Left colon (tissue), 2 donors: ENCODE measurements at places on chromosomes 5 and 9.

DNA sequence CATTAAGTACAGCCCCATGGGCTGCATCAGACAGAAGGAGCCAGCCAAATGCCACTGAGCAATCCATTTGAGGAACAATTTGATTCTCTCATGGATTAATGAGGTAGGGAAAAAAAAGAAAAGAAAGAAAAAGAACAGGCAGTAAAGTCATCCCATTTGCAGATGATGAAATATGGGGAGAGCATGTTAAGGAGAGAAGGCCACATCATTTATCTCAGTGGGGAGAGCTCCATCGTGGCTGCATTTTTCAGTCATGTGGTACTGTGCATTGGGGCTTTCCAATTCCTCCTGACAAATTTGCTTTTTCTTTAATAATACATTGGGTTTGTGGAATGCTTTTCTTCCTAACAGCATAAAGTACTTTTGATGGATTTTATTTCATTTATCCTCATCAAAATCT, 375.2 kb upstream of the TLE4 start:
- DNase-seq, result no peak

DNA sequence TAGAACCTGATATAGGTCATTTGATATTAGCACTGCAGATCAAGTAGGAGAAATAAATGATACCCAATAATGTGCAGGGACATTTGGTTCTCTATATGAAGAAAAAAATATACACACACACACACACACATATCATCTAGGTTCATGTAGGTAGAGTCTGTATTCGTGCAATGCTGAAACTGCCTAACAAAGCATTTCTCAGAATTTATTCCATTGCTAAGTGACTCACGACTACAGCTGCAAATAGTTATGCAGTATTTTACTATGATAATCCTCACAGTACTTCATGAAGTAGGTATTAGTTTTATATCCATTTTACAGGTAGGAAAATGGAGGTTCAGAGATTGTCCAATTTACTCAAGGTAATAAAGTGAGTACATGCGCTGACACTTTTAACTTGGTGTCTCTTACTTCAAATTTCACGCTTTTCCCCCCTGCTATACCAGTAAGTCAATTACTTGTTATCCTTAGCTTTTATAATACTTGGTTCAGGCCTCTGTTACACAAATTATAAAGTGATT, 2.4 kb downstream of the GIN1 start:
- DNase-seq, result no peak

- no peak for DNase-seq
These were observed 77.7 kb upstream of the TUSC1 start for GRCh38 chr9:25755951-25756350.

GRCh38 chr9:4550777-4551484, 60.7 kb downstream of the SLC1A1 start:
- no peak for DNase-seq

- no peak for DNase-seq
These were observed 141.5 kb downstream of the TSSK1B start for GRCh38 chr5:113293068-113293974.

DNA sequence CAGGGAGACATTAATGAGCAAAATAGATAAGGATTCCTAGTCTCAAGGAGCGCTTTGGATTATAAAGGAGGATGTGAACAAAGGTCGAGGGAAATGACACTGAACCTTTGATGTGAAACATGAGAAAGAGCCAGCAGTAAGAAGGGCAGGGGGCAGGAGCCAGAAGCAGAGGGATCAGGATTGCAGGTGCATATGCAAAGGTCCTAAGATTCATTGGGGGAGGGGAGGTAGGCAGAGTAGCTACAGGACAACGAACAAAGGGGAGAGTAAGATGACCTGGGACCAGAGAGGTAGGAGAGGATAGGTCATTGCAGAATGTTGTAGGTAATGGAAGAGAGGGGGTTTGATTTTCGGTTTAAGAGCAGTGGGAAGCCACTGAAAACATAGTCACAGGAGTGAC, 129.2 kb upstream of the TRPM3 start:
- no peak for DNase-seq

- DNase-seq, result no peak
These were observed 90.0 kb downstream of the ANKRD33B start for GRCh38 chr5:10653751-10654400.

GRCh38 chr5:40524677-40525076, 155.0 kb upstream of the PTGER4 start:
- no peak for DNase-seq

DNA sequence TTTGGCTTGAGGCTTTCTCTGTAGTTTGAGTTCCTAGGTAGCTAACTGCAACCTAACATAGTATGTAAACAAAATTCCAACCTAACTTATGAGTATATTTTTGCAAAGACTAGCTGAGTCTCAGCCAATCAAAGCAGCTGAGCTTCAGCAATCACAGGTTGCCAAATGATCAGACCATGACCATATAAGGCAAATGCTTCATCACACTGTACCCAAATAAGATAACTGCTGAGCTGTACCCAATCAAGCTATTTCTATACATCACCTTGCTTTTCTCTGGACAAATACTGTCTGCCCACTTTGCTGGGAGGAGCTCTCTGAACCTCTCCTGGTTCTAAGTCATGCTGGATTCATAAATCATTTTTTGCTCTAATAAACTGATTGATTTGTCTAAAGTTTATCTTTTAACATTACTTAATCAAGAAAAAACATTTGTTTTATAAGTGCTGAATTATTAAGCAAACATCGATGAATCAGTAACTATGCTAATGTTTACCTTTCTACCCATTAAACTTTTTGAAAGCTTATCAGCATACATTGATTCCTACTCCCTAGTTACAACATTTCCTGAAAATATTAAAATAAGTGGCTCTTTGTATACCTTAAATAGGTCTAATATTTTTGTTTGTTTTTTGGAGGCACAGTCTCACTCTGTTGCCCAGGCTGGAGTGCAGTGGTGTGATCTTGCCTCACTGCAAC, 129.7 kb upstream of the PCA3 start:
- DNase-seq, result no peak

DNA sequence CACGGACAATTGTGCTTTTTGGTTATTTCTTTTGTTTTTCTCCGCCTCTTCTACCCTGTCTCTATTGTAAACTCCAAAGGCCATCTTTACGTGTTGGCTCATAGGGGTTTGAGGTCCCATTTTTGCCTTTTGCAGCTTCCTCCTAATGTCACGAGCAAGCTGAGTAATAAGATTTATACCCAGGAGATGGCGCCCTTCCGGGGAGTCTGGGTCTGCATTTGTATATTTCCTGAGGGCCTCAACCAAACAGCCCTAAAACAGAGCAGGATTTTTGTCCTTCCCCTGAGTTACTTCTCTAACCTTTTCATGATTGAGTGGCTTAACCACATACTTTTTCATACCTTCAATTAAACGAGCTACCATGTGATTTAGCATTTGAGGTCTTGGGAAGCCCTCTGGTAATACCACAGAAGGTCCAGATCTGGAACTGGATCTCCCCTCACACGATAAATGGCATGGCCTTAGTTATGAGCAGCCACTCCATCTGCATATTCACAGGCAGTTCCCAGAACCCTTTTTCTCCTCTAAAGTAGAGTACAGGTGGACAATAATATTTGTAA, 11.2 kb upstream of the CFAP95 start:
- no peak for DNase-seq

- peak; percentile 94 for DNase-seq
These were observed at the start of gene KLHL9 for GRCh38 chr9:21334701-21335632. Gene KLHL9, minus strand, starts transcription at chr9:21335404. Its CDS starts 545 bp downstream, at chr9:21334859.

DNA sequence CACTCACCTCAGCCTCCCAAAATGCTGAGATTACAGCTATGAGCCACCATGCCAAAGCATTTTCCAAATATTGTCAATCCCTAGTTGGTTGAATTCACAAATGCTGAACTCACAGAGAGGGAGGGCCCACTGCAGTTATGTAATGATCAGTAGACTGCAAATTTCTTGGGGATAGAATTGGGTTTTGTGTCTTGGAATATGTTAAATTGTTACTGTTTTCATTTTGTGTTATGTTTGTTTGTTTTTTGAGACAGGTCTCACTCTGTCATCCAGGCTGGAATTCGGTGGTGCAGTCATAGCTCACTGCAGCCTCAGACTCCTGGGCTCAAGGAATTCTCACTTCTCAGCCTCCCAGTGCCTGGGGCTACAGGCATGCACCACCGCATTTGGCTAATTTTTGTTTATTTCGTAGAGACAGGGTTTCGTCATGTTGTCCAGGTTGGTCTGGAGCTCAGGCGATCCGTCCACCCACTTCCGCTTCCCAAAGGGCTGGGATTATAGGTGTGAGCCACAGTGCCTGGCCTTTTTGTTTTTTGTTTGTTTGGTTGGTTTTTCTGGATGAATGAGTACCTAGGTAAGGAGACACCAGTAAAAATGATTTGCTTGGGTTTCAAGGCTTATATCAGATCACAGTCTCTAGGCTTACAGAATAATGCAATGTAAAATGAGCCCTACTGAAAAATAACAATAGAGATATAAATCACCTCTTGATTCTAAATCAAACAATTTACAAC, 31.5 kb upstream of the LMNB1 start:
- DNase-seq, result no peak
